ENCODE measurements at places on chromosomes 11 and 22.

GRCh38 chr11:126359431-126360048, 4.1 kb downstream of the ST3GAL4 start:
- no peak for DNase-seq

DNA sequence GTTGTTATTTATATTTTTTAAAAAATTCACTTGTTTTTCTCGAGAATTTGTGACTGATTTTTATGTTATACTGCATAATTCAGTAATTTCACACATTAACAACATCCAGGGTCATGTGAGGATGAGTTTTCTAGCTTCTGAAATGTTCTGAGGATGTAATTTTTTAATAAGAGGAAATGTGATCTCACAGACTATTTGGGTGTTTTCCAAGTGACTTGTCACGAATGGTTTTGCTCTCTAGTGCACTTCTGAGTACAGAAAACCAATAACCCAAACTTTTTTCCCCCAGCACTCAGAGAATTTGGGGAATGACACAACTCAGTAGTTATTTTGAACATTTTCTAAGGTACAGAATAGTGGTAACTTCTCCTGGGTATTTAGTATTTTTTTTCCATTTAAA, 821.1 kb upstream of the ARHGAP42 start:
- DNase-seq: no peak

- DNase-seq: no peak
Measured at GRCh38 chr11:116605543-116606459, 167.0 kb downstream of the BUD13 start.

- no peak for DNase-seq
Measured at GRCh38 chr11:110501428-110501827, 71.7 kb downstream of the FDX1 start.

GRCh38 chr11:71562120-71562519, 3.2 kb upstream of the KRTAP5-10 start:
- DNase-seq: no peak

DNA sequence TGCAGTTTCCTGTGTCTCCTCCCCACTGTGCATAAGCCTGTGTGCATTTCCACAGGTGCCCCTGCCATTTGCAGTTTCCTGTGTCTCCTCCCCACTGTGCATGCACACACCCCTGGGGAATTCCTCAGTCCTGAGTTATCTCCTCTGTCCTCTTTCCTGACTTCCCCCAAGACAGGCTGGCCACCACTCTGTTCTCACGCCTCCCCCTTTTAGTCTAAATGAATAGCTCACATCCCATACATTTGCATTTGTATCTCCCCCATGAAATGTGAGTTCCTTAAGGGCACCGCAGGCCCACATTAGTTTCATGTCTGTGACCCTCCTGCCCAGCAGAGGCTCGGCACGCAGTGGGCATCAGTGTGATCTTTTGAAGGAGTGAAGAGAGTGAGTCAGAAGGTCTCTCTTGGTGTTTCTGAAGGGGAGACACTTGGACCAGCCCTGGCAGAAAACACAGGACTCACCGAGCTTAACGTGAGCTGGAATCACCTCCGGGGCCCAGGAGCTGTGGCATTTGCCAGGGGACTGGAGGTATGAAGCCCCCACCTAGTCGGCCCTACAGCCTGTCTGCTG, 6.2 kb downstream of the LRRC74B start:
- DNase-seq: no peak

DNA sequence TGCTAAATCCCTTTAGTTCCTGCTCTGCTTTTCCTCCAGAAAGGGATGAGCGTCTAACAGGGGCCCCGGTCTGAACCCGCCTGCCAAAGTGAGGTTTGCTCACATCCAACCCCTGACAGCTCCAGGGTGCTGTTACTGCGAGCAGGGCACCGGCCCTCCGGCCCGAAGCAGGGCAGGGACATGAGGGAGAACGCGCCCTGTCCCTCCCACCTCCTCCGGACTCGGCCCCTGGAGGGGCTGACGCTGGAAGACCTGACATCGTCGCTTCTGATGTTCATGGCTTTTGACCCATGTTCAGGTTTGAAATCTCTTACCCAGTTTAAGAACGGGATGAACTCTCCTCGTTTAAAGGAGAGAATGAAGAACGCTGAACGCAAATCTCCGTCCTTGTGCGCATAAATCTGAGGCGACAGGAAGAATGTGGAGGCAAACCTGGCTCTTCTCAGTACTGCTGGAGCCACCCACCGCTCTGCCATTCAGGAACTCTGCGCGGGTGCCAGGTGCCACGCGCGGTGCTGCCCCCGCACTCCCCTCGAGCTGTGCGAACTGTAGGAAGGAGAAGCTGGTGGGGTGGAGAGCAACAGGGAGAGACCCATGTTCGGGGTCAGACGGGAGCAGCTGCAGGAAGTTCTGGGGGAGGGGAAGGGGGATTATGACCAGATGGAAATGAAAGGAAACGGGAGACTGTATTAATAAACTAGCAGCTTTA, 826 bp upstream of the EEF1G start:
- peak; percentile 19 for DNase-seq

DNA sequence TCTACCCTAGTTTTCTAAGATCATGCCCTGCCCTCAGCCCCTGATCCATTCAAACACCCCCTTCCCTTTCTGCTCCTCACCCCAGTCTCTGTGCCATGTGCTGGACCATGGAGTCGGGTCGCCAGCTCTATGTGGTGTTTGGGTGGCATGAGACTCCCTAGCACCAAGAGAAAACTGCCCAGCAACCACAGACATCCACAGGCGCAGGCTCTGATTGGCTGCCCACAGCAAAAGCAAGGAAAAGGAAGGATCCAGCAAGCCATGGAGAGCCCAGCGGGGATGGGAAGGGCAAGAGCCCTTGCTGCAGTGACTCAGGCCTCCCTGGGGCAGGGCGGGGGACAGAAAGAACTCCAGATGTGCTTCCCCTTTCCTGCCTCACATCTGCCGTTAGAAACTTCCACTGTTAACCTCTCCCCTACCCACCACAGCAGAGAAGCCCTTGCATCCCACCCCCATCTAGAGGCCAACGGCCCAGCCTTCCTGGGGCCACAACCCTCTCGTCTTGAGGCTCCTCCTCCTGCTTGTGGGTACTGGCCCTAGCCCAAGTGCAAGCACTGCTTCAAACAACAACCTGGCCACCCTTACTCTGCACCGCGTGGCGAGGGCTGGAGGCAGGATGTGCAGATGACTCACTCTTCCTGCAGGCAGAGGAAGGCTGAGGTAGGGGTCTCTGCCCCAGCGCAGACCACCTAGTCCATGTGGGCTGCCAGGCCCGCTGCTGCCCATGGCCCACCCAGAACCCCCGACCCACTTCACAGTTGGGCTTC, 9.7 kb upstream of the AHNAK start:
- DNase-seq: peak; percentile 89

GRCh38 chr11:75100314-75100713, 3.6 kb upstream of the OR2AT4 start:
- no peak for DNase-seq

DNA sequence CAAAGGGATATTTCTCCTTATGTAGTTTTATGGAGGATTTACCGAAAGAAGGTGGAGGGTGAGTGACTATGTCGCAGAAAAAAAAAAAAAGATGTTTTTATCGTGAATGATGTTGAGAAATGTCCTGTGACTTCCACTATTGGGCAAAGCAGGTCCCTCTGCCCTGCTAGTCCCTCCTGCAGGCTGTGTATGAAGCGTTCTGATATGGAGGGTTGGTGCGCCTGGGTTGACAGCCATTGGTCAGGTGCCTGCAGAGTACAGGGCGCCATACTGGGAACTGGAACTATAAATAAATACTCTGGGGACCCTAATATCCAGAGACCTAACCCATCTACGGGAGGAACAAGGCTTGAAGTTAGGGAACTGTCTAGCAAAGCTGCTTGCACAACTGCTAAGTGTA, 1.5 kb downstream of the IL17RA start:
- DNase-seq: peak; percentile 38

DNA sequence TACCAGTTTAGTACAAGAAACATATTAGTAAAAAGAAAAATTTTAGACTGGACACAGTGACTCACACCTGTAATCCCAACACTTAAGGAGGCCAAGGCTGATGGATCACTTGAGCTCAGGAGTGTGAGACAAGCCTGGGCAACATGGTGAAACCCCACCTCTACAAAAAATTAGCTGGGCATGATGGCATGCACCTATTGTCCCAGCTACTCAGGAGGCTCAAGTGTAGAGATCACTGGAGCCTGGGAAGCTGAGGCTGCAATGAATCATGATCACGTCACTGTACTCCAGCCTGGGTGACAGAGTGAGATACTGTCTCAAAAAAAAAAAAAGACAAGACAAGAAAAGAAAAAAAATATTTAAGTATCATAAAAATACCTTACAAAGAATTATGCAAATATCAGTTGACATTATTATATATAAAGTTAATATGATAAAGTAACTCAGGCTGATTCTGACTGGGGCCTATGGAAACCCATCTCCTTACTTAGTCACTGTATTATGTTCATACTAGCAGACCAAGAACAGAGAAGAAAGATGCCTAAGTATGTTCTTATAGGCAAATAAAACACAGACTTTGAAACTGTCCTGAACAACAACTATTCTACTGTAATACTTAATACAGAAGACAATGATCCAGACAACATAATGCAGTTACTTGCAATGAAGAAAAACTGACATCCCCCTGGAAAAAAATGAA, 27.3 kb downstream of the FAM168A start:
- no peak for DNase-seq

DNA sequence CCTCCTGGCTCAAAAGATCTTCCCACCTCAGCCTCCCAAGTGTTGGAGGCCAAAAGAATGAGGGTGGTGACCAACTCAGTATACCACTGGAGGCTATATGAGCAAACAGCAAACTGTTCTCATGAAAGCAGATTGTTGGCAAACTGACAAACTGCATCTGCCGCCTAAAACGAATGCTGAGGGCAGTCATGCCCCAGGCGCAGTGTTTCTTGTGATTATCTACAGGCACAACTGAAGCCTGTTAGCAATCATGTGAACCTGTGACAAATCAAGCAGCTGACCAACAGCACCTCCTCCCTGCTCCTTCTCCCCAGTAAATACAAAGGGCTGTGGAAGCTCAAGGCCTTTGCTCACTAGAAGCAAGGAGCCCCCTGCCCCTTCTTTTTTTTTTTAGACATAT, 47.8 kb downstream of the BTBD10 start:
- DNase-seq: no peak

DNA sequence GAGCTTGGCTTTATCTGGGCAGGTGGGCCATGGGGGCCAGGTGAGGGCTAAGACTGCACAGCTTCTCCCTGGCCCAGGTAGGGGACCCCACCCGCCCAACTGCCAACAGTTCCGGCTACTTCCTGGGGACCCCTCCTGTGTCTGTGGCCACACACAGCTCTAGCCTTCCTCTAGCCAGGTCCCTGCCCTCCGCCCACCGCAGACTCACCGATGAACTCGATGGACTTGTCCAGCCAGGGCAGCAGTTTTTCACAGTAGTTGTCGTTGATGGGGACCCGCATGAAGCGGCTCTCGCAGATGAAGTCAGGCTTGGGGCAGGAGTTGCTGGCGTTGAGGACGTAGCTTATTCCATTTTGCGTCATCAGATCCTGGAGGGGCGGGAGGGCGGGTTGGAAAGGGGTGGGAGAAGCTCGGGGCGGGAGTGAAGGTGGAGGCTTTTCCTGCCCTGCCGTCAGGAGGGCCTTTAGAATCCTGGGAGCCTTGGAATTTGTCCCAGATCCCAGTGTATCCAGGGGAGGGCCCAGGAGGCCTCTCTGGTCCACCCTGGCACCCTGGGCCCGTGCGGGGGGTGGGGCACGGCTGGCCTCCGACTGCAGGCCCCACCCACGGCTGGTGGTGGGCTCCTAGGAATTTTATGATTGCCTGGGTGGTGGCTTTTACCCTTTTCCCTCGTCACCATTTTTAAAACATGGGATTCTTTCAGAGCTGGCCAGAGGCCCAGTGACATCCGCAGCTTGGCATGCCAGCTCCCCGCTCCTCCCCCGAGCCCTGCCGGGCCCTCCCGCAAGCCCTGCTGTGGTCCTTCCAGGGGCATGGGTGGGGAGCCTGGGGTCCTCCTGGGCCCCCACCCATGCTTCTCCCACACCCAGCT, 13.9 kb downstream of the DUSP8 start:
- no peak for DNase-seq

DNA sequence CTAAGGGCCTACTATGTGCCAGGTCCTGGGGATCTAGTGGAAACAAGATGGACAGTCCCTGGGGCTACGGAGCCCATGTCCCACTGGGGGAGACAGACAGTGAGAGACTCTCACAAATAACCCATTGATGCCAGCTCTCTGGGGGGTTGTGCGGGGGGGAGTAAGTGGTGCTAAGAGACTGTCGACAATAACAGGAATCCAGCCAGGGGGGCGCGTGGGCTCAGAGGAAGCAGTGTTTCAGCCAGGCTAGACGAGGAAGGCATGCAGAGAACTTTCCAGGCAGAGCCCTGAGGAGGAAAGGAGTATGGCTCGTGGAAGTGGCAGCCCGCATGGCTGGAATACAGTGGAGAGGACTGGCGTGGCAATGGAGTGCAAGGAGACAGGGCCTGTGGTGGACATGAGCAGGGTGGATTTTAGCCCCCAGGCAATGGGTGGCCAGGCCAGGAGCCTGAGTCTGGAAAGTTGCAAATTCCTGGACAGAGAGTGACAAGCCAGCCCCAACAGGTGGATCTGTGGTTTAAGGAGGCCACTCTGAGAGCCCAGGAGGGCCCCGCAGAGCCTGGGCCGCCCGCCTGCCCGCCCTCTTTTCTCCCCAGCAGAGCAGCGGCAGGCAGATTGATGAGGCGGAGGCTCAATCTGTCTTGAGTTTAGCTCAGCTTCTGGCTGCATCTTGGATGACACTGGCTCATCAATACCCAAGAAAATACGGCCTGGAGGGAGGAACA, 40.0 kb upstream of the TCF20 start:
- DNase-seq: no peak

GRCh38 chr11:26806219-26806618, 84.4 kb upstream of the SLC5A12 start:
- DNase-seq: no peak

- no peak for DNase-seq
Measured at GRCh38 chr11:13258855-13259254, 18.7 kb upstream of the BMAL1 start.

DNA sequence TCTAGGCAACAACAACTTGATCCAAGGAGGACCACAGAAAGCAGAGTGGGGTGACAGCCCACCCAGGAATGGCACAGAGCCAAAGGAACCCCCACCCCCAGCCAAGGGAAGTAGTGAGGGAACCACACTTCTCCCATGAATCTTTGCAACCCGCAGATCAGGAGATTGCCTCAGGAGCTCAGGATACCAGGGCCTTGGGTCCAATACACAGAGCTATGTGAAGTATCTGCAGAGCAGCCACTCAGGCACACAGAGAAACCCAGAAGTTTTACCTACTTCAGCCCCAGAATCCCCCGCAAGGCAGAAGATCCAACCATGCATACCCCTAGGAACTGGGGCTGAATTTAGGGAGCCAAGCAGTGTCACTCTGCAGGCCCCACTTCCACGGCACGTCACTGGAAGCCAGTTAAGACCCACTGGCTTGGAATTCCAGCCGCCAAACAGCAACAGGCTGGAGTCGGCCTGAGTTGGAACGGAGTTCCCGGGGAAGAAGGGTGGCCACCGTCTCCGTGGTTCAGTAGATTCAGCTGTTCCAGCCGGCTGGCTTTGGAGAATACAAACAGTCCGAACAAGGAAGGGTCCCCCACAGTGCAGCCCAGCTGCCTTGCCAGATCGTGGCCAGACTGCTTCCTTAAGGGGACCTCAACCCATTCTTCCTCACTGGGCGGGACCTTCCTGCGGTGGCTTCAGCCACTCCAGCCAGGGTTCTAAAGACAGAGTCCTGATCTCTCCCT, 174.1 kb downstream of the TTC28 start:
- no peak for DNase-seq

- DNase-seq: no peak
Measured at GRCh38 chr22:30481711-30482110, 9.9 kb upstream of the SEC14L3 start.
